Globus pallidus (tissue), 1 donor: ENCODE measurements at places on chromosomes 5 and 9.

- DNase-seq = no peak
These were observed 48.0 kb downstream of the ZNF366 start for GRCh38 chr5:72459089-72459661.

DNA sequence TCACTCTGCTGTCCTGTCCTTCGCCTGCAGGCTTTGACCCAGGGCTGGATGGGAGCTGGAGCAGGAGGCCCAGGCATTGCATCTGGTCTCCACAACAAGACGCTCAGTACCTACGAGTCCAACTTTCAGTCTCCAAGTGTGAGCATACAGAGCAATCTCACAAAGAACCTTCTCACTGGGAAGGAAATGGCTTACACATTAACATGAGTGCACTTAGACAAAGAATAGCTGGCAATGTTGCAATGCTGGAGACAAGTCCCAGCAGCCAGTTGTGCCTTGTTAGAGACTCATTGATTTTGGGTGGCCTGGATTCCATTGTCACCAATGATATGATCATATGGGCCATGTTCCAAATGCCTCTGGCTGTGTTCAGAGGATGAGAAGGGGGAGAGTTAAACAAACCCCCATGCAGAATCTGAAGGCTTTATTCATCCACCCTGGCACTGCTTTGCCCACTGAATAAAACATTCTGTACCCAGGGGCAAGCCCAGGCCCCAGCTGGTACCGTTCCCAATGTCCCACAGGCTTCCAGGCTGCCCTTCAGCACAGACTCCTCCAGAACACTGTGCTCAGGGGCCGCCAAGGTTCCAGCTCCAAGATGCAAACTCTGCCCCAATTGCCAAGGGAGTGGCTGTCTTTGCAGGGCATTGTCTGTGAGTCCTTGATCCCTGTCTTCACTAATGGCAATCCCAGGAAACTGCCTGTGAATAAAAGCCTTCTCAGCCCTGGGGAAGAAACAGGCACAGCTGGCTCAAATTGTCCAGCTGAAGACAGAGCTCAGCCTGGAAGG is 185.5 kb downstream of the HSD17B3 start:
- peak; percentile 100 for DNase-seq

- DNase-seq = no peak
These were observed 30.3 kb downstream of the ANGPTL2 start for GRCh38 chr9:127092041-127092608.

GRCh38 chr9:36319806-36320205 is 61.6 kb upstream of the GNE start:
- no peak for DNase-seq

DNA sequence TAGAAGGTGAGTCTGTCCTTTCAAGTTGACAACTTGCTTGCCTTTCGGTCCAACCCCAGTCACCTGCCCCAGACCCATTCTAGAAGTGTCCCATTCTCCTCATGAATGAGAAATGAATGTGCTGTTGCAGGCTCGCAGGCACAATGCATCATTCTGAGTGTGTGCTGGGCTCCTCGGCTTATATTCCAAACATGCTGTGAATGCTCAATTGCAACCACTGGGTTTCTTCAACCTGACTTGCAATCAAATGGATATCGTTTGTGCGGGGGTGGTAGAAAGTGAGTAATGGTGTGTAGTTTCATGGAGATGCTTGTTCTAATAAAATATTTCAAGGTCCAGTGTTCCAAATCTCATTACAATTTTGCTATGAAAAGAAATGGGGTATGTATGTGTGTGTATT is 256.6 kb upstream of the IL12B start:
- no peak for DNase-seq

DNA sequence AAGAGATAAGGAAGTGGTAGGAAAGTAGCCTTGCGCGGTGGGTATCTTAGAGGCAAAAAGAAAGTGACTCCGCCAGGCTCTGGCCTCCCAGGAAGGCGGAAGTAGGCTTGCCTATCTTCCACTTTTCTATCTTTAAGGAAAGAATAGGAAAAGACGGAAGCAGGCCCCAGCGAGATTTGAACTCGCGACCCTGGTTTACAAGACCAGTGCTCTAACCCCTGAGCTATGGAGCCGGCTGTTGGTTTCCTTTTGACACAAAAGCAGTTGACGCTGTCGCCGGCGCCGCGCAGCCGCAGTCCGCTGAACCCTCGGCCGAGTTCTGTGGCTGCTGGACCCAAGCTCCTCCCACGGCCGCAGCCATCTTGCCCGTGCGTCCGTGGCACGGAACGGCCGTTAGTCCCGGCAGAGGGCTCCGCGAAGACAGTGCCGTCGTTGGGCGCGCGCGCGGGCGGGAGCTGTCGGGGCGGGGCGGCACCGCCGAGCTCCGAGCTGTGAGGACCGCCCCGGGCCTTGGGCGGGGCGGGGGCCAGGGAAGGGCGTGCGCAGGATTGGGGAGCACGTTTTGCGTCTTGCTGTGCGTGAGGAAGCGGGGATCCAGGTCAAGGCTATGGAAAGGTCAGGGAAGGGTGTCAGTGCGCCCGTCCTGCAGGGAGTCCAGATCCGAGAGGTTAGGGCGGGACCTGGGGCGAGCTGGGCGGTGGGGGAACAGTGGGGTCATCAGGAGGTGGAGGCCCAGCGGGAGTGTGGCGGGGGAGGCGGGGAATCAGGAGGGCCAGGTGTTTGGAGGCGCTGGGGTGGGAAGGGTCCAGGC is 13.3 kb downstream of the TRIM7 start:
- DNase-seq = peak; percentile 94

GRCh38 chr5:6090079-6090654 is 288.2 kb downstream of the MED10 start:
- DNase-seq = no peak

DNA sequence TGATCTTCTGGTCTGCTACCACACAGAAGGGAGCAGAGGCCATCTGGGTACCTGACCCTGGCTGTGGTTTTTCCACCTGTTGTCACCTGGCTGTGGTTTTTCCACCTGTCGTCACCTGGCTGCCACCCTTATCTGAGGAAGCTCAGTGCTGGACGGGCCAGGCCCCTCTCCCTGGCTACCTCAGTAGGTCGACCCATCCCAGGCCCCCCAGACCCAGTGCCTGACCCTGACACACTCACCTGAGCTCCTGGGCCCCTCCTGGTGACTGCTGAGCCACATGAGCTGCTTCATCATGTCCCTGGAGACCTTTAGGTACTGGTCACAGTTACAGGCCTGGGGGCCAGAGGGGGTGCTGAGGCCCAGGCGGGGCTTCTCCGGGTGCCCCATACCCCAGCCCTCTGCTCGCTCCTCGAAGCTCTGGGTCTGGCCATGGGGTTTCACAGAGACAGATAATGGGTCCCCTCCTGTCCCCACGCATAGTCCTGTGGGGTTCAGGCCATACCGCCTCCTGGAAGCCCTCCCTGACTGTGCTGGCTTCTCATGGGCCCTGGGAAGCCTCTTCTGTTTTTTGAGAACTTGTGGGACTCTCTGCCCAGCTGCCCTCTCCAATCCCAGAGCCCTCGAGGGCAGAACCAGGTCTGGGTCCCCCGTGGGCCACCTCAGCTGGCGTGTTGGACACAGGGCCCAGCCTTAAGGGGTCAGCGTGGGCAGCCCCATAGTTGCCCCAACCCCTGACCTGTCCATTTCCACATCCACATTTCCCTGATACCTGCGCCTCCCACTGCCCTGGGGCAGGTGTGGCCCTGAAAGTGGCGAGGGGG is 7.5 kb upstream of the NRARP start:
- DNase-seq = no peak

DNA sequence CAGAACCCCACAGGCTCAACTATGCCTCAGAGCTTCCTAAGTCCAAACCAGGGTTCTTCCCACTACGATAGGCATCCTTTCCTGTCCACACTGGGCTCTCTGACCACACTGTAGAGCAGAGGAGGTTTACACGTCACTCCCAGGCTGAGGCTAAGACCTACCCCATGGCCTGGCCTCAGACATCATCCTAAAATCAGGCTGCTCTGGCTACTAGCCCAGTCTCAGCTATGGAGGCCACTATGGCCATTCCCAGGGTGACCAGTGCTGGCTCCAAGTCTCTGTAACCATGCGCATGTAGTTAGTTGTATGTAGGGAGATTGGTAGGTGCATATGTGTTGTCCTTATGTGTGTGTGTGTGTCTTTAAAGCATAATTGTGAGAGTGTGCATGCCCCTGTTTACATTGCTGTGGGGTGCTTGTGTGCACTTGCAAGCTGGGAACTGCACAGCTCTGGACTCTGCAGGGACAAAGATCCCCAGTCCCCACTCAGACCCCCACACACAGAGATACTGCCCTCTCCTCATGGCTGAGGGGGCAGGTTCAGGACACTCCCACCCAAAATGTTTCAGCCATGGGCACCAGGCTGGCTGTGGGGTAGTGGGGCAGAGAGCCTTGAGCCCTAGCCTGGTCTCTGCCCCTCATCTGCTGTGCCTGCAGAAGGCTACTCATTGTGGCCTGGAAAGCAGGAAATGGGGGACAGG is 12.3 kb downstream of the PDLIM4 start:
- DNase-seq = no peak

GRCh38 chr5:90830058-90830457 is 271.5 kb downstream of the ADGRV1 start:
- DNase-seq = no peak
